ENCODE measurements at places on chromosomes 11 and 22.
A peak's percentile ranks its signal among the peaks of the same experiment; 100 is the strongest.

GRCh38 chr11:71474771-71475483, 21.9 kb downstream of the NADSYN1 start:
- no peak for DNase-seq

GRCh38 chr11:118415739-118416068, 14.3 kb downstream of the ATP5MG start:
- no peak for DNase-seq

DNA sequence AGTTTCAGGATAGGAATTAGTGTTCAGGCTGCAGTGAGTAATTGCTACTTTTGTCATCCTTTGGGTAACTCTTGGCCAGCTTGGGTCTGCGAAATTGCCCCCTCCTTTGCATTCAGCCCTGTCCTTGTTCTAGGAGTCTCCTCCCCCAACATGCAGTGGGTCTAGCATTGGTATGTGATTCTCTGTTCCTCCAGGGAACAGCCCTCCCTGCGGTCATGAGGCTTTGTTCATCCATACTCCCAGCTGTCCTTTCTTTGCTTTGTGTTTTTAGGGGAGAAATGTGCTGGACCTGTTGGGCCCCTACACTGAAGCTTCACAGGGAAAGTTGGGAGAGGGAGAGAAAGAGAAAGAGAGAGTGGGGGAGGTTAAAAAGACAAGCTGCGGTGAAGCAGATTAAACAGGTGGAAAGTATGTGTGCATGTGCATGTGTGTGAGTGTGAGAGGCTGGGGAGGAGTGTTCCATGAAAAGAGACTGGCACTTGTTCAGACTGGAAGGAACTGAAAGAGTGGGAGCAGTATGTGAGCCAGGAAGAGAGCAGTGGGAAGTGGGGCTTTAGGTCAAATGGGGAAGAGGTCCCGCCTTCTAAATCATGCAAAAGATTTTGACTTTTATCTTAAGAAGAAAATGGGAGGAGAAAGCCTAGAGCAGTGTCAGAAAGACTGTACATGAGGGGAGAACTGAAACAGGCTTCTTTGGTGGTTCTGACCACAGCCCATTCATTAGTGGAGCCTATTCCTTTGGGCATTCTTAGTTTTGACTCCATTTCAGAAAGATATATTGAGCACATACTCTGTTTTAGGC, 17.9 kb upstream of the SESN3 start:
- no peak for DNase-seq

GRCh38 chr11:70174547-70175235, 28.4 kb upstream of the FADD start:
- no peak for DNase-seq

- no peak for DNase-seq
Observed at GRCh38 chr11:15495462-15495861, 380.7 kb downstream of the INSC start.

DNA sequence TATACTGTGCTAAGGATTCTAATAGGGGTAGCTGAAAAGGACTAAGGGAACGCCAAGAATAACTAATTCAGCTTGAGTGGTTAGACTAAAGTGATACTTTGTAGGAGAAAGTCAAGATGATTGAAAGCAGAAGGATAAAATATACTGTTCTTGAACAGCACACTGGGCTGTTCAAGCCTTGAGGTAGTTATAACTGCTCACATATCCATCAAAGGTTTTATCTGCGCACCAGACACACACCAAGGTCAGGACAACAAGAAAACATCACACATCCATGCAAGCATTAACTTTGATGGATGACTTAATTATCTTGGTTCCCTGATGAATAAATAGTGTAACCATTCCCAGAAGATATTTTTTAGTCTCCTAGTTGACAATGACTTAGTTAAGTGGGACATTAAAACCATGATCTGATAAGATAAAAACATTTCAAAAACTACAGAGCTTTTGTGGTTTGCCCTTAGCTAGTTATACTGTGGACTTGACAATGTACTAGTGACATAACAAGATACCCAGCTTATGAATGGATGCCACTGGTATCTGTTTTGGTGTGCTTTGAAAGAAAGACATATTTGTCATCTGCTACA, 728.9 kb downstream of the JRKL start:
- DNase-seq: no peak

DNA sequence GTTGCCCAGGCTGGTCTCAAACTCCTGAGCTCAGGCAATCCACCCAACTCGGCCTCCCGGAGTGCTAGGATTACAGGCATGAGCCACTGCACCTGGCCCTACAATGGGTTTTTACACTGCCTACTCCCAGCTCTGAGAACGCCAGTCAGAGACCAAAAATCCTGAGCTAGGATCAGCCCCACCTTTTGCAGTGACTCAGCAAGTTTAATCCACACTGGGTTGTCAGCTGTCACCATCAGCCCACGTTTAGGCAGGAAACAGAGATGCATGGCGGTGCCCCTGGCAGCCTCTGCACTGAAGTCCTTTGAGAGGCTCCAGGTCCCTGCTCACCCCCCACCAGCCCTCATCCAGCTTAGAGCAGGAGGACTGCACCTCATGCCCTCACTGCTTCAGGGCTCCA, 117.6 kb downstream of the ARHGAP8 start:
- no peak for DNase-seq

DNA sequence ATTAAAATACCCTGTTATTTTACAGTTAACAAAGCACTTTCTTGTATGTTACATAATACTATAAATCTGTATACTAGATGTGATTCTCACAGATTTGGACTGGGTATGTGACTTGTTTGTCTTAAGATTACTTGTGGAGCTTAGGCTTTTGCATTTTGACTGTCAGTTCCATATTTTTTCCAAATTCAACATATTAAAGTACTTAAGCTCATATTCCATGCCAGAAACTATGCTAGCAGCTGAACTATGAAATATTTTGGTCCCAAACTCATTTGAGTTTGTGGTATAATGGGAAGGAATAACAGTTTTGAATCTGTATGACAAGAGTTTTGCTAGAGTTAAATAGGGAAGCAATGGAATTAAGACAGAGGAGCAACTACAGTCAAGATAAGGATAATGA, 841.4 kb downstream of the JRKL start:
- no peak for DNase-seq

DNA sequence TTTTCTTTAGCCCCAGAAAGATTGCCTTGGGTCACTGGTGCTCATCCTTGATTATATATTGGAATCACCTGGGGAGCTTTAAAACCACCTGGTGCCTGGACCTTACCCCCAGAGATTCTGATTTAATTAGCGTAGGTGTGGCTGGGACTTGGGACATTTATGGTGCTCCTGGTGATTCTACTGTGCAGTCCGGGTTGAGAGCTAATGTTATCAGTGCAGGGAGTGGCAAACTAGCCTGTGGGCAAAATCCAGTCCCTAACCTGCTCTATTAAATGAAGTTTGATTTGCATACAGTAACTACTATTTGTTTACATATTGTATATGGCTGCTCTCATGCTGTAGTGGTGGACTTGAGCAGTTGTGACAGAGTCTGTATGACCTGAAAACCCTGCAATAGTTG, 134.0 kb upstream of the SORL1-AS1 start:
- no peak for DNase-seq

GRCh38 chr22:30196880-30197336, 49.7 kb downstream of the LIF start:
- no peak for DNase-seq

DNA sequence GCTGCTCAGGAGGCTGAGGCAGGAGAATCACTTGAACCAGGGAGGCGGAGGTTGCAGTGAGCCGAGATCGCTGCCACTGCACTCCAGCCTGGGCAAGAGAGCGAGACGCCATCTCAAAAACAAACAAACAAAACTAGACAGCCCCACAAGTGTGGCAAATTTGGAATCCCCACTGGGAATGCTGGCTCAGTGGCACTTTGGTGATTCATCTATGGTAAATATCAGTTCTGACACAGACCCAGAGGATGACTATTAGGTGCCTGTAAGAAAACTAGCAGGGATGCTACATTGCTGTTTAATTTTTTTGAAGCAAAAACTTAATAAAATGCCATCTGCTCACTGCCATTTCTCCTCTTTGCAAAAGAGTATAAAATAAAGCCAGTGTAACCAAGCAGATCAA, 107.9 kb downstream of the NAT10 start:
- DNase-seq: peak; percentile 22

- no peak for DNase-seq
Observed at GRCh38 chr22:17548010-17548755, 15.1 kb upstream of the SLC25A18 start.

GRCh38 chr11:62142921-62143320, 19.1 kb downstream of the INCENP start:
- DNase-seq: peak; percentile 27

- DNase-seq: no peak
Observed at GRCh38 chr11:2447951-2448650, 3.3 kb downstream of the KCNQ1 start.

- no peak for DNase-seq
Observed at GRCh38 chr11:107583629-107584195, 7.2 kb upstream of the ELMOD1 start.

DNA sequence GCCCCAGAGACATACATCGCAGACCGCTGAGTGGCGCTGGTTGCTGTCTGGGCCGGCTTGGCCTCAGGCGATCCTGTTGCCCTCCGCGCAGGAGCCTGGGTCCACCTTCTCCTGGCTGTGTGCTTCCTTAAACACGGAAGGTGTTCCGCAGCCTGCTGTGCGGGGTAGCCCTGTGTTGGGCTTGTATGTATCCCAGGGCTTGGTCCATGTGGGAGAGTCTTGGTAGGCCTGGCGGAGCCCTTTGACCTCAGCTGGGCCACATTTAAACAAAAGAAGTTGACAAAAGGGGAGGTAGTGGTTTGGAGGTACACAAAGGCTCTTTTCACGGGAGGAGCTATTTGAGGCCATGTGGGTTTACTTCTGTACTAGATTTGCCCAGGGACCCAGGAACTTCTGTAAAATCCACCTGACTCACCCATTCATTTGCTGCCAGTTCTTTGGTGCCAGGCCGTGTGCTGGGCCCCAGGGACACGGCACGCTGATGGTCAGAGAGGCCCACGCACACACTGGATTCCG, 11.0 kb upstream of the GRAMD4 start:
- no peak for DNase-seq

DNA sequence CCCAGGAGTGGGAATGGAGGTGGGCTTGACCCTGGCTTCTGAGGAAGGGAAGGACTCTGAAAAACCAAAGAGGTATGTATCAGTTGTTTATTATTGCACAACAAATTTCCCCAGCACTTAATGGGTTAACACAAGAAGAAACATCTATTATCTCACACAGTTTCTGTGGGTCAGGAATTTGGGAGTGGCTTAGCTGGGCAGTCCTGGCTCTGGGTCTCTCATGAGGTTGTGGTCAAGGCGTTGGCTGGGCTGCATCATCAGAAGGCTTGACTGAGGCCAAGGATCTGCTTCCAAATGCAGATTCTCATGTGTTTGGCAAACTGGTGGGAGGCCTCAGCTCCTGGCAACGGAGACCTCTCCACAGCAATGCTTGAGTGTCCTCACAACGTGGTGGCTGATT, 17.5 kb upstream of the SMIM38 start:
- no peak for DNase-seq

DNA sequence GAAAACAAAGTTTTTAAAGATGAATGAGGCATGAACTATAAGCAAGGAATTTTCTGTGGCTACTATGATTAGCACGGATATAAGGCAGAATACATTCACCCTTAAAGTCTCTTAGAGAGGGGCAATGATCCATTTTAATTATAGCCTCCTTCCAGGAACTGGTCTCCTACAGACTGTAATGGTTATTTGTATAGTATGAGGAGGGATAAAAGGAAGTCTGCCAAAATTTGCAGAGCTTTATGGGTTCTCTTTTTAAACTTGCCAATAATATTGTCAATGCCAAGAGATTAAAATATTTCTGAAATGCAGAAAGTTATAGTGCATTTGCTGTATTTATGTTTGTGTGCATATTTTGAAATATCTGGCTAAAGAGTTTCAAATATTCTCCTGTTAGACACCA, 271.4 kb upstream of the LUZP2 start:
- no peak for DNase-seq

- peak; percentile 7 for DNase-seq
Observed at GRCh38 chr11:125807909-125808308, 20.0 kb downstream of the PATE3 start.

DNA sequence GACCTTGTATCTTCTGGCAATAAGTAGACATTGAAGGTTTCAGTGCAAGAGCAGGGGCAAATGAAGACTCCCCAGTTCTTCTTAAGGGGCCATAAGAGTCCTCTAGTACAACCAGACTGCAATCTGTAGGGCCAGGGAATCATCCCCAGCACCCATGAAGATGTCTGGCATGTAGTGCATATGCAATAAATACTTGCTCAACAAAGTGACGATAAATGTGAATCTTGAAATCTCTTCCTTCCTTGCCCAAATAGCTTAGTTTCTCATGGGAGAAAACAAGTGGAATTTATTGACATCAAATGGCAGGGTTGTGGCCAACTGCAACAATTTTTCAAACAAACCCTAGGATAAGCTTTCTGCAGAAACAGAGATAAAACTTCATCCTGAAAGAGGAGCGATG, 107.6 kb downstream of the ABTB2 start:
- DNase-seq: no peak

DNA sequence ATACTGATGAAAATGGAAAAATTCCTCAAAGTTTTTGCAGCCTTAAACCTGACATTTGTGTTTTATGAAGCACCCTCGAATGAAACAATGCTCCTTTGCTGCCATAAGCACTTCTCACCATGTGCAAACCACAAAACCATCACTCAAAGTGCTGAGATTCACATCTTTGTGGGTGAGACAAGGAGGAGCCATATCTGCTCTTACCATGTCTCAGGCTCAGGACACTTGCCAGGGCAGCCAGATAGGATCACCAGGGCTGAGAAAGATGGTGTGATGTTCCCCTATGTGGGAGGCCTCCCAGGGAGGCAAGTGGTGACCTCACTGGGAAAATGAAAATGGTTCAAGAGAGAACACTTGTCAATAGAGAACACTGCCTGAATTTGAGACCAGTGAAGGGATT, 120.4 kb downstream of the CCDC34 start:
- no peak for DNase-seq

DNA sequence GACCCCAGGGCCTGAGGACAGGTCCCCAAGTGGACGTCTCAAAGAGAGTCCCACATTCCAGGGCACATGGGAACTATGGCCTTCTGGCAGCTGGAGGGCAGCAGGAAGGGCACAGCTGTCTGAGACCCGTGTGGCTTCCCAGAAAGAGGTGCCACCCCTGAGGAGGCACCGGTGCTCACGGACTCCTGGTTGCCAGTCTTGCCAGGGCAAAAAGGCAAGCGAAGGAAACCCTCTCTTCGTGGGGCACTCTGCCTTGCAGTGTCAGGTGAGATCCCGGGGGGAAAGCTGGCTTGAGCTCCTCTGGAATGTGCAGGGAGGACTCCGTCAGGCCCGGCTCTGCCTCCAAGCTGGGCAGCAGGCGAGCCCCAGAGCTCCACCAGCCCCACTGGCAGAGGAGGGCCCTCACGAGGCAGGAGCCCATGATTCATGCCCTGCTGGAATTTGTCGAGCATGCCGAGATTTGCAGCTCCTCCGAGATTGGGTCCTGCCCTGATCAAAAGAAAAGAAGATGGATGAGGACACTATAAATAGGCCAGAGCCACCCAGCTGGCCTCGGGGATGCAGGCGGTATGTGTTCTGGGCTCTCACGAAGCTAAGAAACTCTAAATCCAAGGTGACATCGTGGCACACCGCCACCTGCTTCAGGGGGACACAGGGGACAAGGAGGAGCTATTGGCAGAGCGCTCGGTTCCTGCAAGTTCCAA, 9.9 kb upstream of the CELSR1 start:
- DNase-seq: no peak

All from NCI-H446 (cell line).